Stimulated activated CD4-positive, alpha-beta T cell treated with anti-CD3 and anti-CD28 coated beads, Interleukin-1b, Interleukin-23, amount 100 ng/mL, for 1 hour (primary cell): ENCODE measurements at places on chromosomes 16 and 17.

DNA sequence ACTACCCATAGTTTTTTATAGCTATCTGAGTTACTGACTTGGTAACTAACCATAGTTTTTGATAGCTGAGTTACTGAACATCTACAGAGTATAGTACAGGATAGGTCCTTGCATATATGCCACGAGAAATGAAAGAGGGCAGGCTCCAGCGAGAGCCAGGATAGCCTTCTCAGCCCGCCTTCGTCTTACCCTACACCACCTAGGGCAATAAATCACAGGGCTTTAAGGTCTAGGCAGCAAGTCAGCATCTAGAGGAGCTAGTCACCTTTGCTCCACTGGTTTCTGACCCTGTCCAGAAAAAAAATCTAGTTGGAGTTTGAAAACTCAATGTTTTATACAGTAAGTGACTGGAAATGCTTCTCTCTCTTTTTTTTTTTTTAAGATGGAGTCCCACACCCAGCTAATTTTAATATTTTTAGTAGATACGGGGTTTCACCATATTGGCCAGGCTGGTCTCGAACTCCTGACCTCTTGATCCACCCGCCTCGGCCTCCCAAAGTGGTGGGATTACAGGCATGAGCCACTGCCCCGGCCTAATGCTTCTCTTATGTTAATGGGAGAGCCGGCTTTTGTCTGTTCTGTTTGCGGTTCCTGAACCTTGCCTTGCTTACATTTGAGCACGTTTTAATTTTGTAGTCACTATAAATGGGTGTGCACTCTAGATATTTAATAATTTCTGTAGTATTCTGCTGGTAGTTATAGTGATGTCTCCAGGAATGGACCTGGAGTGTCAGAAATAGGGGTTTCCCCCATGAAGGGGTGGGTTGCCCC lies 2.8 kb downstream of the BFAR start:
- no peak for DNase-seq

DNA sequence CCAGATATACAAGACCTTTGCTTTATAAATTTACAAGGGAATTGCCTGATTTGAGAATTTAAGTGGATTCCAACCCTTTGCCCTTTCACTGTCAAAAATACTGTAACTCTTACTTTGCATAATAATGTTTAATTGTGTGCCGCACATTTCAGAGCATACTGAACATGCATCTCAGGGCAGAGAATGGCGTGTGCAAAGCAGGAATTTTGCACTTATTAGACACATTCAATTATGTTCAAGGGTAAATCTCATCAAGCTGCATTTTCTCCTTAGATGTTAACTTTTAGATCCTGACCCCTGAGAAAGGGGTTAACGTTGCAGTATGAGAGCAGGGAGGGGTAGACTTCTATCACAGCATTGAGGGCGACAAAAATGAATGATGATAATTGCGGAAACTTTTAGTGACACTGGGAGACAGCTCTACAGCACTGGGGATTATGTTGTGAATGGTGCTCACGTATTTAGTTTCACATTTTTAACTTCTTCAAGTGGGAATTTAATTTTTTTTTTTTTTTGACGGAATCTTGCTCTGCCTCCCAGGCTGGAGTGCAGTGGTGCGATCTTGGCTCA lies 54.6 kb upstream of the CACNG4 start:
- no peak for DNase-seq

DNA sequence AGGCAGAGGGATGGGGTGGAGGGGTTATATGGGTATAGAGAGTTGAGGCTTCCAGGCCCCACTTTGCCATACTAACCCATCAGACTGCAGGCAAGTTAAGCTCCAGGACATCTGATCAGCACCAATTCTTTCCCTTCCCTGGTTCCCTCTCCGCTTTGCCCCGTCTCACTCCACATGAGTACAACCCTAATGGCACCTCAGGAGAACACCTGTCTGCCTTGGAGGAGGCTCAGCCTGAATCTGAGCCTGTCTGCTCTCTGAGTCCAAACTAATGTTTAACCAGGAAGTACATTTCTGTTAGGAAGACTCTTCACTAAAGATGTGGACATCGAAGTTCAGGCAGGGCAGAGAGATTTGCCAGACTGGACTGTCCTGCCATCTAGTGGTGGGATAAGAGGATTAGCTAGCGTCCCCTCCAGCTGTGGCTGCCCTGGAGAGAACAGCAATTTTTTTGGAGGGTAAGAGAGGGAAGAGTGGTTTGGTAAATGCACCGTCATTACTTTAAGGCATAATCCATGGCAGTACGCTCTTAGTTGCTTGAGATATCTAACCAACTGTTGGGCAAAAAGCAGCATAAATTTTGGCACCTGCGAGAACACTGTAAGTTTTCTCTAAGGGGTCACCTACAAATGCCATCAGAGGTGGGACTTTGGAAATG lies 29.2 kb upstream of the LRRC75A start:
- DNase-seq = peak; percentile 22

- no peak for DNase-seq
Observed at GRCh38 chr17:81482673-81483072, 29.9 kb downstream of the ACTG1 start.
